Peyer's patch (tissue), 4 donors: ENCODE measurements at places on chromosomes 5 and 9. TPM values are rescaled to one million over a fixed set of nuclear protein-coding genes. Genes with fewer than 3 reads are reported as not detected.

- DNase-seq, result no peak
Observed at GRCh38 chr5:148735301-148735835, 81.0 kb upstream of the HTR4 start.

LCN10 gene
- 2.3 TPM for total RNA-seq

DNA sequence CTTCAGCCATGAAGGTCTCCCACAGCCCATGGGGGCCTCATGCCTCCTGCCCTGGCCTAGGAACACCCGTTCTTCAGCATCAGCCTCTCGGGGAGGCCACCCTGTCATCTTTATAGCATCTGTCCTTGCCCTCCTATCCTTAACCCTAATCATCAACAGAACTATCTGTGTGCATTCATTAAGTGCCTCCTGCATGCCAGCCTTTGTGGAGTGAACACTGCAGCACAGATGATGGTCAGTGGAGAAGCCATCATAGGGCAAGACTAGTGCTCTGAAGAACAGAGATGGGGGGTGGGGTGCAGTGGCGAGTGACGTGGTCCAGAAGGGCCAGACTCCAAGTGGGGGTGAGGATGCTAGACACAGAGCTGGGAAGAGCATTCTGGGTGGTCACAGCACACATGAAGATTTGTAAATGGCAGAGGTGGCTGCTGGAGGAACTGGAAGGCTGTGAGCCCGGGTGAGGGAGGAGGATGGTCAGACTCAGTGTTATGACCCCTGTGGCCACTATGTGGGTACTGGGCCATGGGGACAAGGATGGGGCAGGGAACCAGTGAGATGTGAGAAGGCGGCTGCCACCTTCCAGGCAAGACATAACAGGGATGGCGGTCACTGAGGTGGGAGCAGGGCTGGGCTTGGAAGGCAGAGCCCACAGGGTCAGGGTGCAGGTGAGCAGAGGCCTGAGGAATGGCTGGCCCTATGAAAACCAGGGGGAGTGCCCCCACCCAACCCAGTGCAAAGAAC is 3.6 kb upstream of the CARD19 start:
- DNase-seq, result peak; percentile 43

GRCh38 chr9:35035851-35036701 is 36.3 kb downstream of the VCP start:
- DNase-seq, result no peak

HTR4 gene
- 46.6 TPM for total RNA-seq
